Activated T-helper 1 cell treated with anti-CD3 and anti-CD28 coated beads, Interleukin-12 subunit alpha, Interleukin-12 subunit beta, Interleukin-2, Interleukin-4 antibody, amounts not matched to agents 30 ng/mL and 10 ng/mL and 1 ng/mL, durations not matched to agents 14 hours and 24 hours and 36 hours (primary cell): ENCODE measurements at places on chromosomes 5 and 9. TPM values are rescaled to one million over a fixed set of nuclear protein-coding genes. Genes with fewer than 3 reads are reported as not detected.

Gene NUTM2F
- not detected in 2 replicates for total RNA-seq

Gene RASGEF1C
- total RNA-seq, result not detected in 2 replicates

Gene BTNL9
- not detected in 2 replicates for total RNA-seq

Gene PTTG1
- total RNA-seq, result 69.9 and 75.5 TPM in 2 replicates

Gene PPP3R2
- not detected in 2 replicates for total RNA-seq
